ENCODE measurements at places on chromosomes 5 and 9.

GRCh38 chr5:65076251-65076869 is 307.6 kb downstream of the CWC27 start:
- no peak for DNase-seq

- DNase-seq: no peak
Measured at GRCh38 chr9:114480746-114481435, 24.4 kb downstream of the WHRN start.

DNA sequence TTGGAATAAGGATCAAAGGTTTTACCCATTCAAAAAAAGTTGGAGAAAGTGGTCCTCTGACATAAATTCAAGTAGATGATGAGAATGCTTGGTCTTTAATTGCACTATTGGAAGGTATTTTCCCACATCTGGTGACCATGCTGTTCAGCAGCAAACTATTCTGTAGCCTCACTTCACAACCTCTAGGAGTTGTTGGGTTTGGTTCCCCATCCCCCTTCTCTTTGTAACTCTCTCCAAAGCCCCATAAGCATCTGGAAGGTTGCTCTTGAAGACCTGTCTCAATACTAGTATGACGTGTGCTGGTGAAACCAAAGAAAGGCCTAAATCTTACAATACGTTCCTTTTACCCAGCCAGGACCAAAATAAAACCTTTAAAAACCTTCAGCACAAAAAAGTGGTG is 8.5 kb downstream of the RGMB start:
- no peak for DNase-seq

DNA sequence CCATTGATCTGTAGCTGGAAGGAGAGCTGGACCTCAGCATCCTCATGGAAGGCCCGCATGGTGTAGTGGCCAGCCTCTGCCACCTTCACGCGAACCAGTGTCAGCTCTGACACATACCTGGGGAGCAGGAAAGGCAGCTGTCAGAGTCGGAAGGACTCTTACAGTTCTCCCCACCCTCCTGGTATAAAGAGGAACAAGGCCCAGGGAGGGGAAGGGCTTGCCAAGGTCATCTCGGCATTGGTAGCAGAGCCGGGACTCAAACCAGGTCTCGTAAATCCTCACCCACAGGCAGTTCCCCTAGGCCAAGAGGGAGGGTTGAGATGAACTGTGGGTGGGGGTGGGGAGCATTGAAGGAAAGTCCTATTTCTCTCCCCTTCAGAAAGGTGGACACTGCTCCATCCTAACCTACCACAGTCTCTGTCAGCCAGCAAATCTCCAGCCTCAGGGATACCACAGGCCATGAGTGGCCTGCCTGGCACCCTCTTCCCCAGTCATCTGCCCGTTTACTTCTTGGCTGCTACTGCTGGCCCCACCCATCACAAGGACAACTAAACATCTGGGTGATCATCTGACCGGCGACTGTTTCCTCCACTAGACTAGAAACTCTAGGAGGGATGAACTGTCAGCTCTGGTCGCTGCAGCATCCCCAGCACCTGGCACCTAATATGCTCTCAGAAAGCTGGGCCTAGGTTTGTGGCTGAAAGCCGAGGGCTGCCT is 23.5 kb downstream of the PDGFRB start:
- no peak for DNase-seq

DNA sequence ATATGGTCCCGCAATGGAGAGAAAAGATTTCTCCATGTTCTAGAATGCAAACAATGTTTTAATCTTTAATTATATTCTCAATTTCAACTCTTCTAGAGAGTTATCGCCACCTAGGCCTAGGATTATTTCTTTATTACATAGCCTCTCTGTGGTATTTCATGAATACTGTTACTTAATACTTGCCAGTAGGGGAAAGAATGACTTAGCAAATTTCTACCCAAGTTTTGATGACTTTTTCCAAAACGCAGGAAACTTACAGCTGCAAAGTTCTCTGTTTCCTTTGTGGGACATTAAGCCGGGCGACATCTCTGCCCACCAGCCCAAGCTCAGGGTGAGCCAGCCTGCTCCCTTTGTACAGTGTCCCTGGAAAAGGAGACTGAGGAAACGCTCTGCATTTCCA is 73.8 kb downstream of the MED27 start:
- no peak for DNase-seq

- no peak for DNase-seq
Measured at GRCh38 chr9:130741831-130742449, 48.4 kb downstream of the EXOSC2 start.

GRCh38 chr9:89814340-89815040 is 209.7 kb downstream of the GADD45G start:
- DNase-seq: no peak

DNA sequence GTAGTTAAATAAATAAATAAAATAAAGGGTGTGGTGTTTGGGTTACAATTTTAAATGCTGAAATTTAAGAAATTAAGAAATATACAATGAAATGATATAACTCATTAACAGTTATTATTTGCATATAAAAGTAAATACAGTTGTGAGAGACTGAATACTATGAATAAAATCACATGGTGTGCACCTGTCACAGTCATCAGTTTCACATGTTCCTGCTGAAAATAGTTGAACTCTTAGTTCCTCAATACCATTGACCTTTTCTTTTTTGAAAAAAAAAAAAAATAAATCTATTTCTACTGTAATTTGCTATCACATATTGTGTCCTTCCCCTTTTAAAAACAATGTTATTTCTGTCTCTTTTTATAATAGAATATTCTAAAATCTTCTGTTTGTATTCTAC is 130.9 kb upstream of the CHD1 start:
- no peak for DNase-seq

DNA sequence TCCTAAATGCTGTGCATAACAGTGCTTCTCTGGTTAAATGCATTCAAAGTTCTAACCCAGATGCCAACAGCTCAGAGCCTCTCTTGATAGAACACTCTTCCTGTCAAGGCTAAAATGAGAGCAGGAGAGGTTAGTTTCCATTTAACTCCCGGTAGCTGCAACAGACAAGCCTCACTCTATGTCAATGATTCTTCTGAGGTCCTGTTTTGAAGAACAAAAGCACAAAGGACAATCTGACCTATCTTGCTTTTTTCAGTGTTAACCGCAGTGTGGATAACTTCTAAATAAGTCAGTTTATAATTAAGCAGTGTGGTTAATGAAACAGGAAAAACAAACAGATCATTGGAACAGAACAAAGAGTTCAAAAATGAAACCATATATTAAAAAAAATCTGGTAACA is 80.7 kb downstream of the ANKRD55 start:
- DNase-seq: no peak

- no peak for DNase-seq
Measured at GRCh38 chr5:164203581-164204225, 698.3 kb downstream of the MAT2B start.

DNA sequence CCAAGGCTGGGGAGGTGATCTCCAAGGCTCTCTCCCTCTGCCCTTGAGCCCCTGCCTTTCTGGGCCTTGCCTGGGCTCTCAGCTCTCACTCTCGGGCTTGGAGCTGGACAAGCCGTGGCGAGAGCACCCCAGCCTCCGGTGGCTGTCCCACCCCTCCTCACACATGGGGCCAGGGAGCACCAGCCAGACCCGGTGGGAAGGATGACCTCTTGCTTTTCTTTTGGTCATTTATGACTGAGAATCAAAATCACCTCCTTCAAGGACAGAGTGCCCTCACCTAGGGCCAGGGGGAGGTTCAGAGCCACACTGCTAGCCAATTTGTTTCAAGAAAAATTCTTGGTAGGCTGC is 14.1 kb downstream of the TCF7 start:
- DNase-seq: no peak

- DNase-seq: no peak
Measured at GRCh38 chr9:95940265-95940664, 64.8 kb downstream of the ERCC6L2 start.

DNA sequence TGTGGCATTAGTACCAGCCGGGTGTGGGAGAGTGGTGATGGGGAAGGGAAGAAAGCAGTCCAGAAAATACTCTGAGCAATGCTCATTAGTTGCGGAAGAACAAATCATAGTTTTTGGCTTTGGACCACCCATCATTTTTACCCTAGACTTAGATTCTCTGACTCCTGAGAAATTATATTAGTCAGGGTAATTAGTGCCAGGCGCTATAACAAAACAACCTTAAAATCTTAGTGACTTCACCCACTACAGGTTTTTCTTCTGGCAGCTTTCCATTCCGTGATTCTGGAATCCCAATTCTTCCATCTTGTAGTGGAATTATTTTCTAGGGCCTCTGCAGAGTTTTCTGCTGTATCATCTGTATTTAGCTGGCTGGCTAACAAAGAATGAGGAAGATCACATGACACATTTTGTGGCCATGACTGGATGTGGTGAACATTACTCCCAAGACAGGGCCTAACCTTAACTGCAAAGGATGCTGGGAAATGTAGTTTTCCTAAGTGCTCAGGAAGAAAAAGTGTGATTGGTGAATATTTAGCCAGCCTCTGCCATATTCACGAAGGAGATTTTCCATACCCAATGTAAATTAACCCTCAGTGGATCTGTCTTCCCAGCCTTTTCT is 373.0 kb upstream of the MEF2C start:
- no peak for DNase-seq

DNA sequence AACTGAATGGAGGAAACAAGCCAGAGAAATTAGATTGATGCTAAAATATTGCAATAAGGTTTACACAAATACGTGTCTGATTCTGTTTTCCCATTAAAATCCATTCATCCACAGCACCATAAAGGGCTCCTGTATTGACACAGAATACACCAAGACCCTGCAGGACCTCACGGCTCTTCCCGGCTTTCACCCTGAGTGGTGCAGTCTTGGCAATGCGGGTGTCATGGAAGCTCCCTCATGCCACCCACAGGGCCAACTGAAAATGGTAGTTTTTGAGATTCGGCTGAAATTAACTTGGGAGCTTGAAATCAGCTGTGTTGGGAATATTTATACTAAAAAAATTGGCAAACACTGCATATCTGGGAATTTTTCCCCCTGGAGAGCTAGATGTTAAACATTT is 17.3 kb upstream of the EXOC3 start:
- DNase-seq: no peak

DNA sequence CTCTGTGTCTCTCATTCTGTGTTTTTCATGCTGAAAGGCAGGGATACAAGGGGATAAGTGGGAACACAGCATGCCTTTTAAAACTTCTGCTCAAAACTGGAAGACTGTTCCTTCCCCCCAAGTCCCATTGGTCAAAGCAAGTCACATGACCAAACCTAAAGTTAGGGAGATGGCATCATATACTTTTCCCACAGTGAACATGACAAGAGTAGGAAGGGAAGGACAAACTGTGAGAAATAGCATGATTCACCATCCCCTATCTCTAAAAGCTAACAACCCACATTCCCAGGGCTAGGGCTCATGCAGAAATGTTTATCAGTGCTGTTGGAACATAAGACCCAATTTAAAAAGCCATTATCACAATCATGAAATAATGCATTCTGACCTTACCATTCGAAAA is 24.2 kb upstream of the SHISAL2B start:
- DNase-seq: no peak

- no peak for DNase-seq
Measured at GRCh38 chr5:179274321-179275315, 70.6 kb downstream of the ADAMTS2 start.

DNA sequence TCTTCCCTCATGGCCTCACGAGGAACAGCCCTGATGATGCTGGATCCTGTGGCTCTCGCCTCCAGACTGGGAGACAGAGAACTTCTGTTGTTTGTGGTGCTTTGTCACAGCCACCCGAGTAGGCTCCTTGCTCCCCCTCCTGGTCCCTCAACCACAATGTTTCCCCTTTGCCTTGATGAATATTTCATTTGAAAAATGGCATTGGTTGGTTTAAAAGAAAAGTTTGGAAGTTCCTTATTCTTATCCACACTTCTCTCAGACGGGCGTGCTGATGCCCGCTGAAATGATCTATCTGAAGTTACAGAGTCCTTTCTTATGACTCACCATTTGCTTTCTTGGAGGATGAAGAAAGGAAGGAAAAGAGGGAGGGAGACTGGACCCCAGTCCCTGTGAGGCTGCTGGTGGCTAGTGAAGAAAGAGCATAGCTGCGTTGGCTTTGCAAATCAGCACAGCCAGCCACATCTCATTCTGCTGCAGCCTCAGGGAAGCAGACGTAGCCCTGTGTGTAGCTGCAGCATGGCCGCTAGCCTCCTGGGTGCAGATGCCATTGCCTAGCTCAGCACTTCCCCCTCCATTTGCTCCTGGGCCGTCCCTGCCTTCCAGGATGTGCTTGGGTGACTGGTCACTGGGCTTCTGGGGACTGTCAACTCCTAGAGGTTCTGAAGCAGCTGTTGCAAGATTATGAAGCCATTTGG is 185.9 kb downstream of the ERCC6L2 start:
- no peak for DNase-seq

DNA sequence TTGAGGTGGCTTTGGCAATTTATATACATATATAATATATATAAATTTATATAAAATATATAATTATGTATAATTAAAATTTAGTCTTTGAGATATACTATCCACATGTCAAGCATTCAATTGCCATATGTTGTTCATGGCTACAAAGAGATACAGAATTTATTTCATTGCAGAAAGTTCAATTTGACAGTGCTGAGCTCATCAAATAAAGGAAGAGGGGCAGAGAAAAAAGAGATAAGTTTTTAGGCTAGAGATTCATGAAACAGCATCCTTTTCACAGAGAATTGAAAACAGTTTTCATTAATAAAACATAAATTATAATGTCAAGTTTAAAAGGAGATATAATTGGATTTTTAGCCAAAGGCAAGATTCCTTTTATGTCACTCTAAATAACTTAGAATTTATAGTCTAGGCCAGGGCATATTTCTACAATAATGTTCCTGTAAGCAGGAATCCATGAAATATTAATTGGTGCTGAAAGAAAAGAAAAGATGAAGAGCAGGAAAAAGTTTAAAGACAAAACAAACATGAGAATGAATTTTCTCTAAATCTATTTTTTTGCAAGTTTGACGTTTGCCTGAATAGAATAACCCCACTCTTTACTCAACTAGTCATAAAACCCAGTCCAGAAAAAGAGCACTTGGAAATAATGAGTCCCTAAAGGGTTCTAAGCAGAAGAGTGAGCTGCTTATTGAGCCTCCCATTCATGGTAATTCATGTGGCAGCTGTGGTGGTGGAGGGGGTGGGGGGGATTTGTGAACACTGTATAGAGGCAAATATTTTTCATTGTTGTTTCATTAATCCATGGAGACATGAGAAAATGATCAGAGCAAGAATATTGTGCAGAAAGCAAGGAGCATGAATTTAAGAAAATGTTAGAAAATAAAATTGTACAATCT is 1279.5 kb downstream of the CDH12 start:
- DNase-seq: no peak

GRCh38 chr5:147245381-147246165 is 10.7 kb downstream of the STK32A start:
- no peak for DNase-seq

DNA sequence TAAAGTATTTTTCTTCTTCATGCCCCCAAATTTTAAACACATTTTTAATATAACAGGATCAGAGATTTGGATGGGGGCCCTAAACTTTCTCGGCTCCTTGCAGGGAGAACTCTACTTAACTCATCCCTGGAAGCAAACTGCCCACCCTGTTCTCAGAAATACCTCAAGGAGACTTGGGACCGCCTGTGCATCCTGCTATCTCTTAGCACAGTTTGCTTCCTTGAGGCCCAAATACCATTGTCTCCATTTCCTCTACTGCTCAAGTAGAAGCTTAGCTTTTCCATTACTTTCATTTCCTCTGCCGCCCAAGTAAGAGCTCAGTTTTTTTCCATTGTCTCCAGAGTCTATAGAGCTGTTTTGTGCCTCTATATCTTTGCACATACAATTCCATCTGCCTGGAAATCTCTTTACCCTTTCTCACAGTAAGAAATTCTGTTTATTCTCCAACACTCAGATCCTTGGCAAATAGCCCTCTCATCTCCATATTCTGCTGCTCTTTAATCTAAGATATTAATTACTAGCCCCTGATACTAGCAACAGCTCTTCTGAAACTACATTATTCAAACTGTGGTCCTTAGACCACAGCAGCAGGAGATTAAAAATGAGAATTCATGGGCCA is 137.8 kb downstream of the CEMIP2 start:
- no peak for DNase-seq

All from GM12892 (cell line).